HuH-7.5 (cell line): ENCODE measurements at places on chromosomes 5 and 9.

DNA sequence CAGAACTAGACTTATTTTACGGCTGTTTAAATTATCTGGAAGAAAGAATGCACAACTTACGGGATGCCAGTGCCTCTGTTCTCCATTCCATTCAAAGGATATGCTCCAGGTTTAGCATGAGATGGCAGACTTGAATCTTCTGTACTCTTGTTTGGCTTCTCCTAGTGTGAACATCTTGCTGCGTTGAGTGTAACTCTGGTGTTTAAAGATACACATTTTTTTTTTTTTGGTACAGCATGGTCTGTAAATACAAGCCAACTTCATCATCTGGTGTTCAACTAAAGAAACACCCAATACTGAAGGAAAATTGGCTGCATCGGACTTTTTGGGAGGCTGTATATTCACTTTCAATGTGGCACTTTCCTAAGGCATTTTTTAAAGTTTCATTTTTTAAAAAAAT lies 7.4 kb upstream of the MIER3 start:
- no peak for DNase-seq

DNA sequence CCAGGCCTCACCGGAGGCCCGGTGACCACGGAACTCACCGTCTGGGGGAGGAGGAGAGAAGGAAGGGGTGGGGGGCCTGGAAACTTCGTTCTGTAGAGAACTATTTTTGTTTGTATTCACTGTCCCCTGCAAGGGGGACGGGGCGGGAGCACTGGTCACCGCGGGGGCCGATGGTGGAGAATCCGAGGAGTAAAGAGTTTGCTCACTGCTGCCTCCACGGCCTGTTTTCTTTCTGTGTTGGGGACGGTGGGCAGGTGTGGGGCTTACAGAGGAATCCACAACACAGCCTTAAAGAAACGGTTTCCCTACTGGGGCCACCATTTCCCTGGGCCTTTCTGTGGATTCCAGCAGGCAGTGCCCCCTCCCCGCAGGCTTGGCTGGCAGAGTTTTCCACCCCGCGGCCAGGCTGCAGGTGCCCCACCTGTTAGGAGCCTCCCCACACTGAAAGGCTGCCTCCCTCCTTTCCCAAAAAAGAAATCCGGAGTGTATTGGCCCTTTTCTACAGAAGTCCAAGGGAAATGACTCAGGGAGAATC lies 80.8 kb downstream of the NTNG2 start:
- DNase-seq, result peak; percentile 60

- DNase-seq, result no peak
These were observed 50.5 kb upstream of the ICE1 start for GRCh38 chr5:5371957-5372356.

GRCh38 chr9:68496356-68496755 lies 44.3 kb downstream of the TMEM252 start:
- DNase-seq, result no peak

- DNase-seq, result no peak
These were observed 991.5 kb upstream of the TYRP1 start for GRCh38 chr9:11701706-11702105.

GRCh38 chr5:72194846-72195245 lies 87.6 kb downstream of the MAP1B start:
- DNase-seq, result no peak

DNA sequence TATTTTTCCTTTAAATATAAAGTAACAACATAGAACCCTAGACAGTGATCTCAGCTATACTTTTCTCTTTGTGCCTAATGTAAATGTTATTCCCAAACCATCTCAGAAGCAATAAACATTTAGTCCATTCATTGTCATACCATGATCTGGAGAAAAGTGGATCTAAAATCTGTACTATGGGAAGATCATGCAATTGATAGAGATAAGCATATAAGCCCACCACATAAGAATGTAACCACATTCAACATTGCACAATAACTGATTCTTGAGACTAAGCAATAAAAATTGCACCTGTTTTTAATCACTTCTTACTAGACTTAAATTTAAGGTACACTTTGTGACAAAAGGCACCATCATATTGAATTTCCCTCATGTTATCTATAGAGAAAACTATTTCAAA lies 1403.0 kb upstream of the C9orf72 start:
- DNase-seq, result no peak

GRCh38 chr9:99360026-99360425 lies 137.9 kb downstream of the SEC61B start:
- DNase-seq, result no peak

DNA sequence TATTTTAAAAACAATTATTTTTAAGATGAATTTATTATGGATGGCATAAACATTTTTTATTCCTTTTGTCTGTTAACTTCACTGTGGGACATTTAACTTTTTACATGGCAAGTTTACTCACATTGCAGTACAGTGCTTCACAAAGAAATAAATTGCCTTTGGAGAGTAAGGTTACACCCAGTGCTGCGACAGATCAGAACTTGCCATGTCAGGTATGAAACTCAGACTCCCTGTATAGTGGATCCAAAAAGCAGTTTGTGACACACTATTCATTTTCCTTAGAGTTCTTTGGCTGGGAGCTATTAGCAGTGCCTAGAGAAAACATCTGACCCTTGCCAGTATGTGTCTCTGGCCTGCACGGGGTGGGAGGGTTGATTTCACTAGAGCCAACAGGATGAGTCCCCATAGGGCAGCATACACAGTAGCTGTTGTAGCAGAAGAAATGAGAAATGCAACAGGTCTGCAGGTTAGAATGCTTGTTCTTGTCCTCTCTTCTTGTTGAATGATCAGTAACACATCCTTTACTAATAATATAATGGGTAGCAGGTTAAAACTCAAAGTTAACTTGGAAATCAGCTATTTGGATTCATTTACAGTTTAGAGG lies 42.9 kb downstream of the STARD4 start:
- no peak for DNase-seq

- DNase-seq, result no peak
These were observed 13.5 kb downstream of the C5orf46 start for GRCh38 chr5:147892696-147893296.

DNA sequence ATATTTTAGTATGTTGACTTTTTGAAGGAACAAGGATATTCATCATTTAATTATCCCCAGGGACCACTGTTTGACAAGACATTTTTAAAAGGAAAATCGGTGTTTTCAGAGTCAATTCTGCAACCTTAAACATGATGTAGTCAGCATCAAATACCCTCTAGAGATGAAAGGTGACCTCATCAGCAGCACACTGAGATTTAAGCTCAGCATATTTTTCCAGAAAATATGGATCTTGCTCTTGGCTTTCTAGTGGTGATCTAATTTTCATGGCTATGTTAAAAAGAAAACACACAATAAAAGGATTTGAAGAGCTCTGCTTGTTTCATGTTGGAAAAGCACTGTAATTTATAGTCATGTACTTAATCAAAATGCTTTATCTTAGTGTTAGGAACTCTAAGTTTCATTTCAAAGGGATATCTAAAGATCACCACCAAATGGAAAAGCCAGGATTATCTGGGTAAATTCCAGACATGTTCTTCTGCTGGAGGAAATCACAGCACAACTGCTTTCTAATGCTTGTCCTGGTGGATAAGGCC lies 487.2 kb downstream of the ENC1 start:
- no peak for DNase-seq

DNA sequence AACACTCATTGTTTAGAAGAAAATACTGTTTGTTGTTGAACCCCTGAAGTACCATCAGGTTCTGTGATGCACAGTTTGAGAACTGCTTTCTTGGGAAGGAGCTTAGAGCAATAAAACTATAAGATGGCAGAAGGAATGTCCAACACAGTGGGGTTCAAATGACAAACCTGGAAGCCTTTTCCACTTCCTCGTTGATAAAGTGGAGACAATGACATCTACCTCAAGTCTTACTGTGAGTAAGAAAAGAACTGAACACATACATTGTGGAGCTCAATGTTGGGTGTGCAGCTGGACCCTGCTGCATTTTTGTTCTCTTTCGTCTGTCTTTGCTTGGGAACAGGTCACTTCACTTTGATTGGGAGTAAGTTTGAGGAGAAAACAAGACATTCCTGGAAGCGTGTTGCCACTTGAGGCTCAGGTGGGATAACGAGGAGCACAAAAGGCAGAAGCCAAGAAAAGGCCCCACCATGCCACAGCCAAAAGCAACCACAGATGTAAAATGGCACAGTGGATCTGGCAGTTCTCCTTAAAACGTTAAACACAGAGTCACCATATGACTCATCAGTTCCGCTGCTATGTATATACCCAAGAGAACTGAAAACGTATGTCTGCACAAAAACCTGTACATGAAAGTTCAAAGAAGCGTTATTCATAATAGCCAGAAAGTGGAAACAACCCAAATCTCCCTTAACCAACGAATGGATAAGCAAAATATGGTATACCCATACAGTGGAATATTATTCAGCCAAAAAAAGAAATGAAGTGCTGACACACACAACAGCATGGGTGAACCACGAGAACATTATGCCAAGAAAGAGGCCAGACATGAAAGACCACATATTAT lies 42.9 kb upstream of the SUB1 start:
- DNase-seq, result no peak

DNA sequence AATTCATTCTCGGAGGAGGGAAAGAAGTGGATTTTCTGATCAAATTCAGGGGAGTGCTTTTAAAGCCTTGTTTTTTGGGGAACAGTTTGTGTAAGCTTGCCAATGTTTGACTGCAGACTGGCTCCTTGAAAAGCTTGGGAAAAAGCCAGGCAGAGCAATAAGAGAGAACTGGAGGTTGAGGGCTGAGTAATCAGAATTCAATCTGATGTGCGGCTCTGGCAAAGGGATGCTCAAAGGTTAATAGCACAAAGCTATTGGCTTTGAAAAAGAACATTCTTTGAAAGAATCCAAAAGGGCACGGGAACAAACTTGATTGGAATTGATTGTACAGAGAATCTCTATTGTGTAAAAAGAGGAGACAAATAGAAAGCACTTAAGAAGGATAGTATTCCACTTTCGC lies 279.3 kb downstream of the YTHDC2 start:
- DNase-seq, result no peak

DNA sequence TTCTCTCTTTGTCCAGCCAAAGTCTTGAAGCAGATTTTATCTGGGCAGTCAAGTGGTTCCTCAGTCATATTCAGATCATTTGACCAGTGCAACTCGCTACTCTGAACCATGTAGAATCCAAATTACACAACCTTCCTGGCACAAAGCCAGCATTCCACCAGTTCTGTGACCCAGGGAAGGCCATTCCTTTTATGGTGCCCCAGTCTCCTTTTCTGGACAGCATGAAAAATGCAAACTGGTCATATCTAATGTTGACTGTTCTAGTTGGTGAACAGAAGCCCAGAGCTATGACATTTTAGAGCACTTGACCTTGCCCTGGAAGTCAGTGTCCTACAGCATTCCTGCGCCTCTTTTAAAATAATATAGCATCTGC lies 364.6 kb downstream of the BRINP1 start:
- DNase-seq, result no peak

DNA sequence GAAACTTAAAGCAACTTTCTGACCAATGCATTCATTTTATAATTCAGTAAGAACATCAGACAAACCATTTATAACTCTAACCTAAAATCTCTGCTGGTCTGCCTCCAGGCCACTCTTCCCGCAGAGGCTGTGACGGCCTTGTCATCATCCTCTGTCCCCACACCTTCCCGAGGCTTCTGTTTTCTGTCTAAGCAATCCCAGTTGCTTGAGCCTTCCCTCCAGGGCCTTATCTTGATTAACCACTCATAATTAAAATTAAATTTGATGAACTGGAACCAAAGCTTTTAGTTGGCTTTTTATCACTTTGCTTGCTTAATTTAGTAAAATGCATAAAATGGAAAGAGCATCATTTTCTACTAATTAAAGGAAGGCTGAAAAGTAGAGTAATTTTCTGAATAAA lies 312.4 kb downstream of the DIRAS2 start:
- DNase-seq, result no peak

DNA sequence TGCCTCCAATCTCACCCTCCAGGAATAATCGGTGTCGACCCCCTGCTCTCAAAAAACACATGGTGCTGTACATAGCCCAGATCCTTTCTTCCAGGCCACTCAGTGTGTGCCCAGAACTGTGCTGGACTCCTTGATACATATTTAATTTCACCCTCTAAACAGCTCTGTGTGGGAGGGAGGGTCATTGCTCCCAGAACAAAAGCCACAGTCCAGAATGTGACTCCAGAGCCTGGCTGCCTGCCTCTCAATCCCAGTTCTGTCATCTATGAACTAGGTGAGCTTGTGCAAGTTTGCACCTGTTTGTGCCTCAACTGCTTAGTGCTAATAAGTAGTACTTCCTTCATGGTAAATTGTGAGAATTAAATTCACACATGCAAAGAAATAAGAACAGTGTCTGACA lies 93.1 kb downstream of the GABBR2 start:
- no peak for DNase-seq

GRCh38 chr5:541539-542318 lies 17.5 kb upstream of the SLC9A3 start:
- DNase-seq, result no peak

- no peak for DNase-seq
These were observed 384.0 kb upstream of the IRX4 start for GRCh38 chr5:2266641-2267240.

GRCh38 chr5:141960449-141961323 lies 2.7 kb upstream of the PCDH12 start:
- peak; percentile 74 for DNase-seq
